ENCODE measurements at places on chromosomes 3 and 15.
A peak's percentile ranks its signal among the peaks of the same experiment; 100 is the strongest.

- no peak for DNase-seq
These were observed 34.8 kb downstream of the KLF15 start for GRCh38 chr3:126322181-126322967.

DNA sequence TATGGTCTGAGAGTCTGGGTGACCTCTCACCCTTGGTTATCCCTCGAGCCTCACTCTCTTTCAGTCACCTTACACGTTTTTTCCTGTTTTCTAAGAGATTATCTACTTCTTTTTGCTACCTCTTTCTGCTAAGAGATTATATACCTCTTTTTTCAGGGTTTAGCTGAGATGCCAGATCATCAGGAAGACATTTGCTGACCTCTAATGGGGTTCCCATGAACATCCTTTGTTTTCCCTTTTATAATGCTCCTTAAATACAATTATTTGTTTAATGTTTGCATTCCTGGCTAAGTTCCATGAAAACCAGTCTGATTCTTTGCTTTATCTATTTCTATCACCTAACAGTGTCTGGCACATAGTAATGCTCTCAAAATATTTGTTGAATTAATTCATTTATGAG lies 39.6 kb downstream of the LEKR1 start:
- DNase-seq = no peak

DNA sequence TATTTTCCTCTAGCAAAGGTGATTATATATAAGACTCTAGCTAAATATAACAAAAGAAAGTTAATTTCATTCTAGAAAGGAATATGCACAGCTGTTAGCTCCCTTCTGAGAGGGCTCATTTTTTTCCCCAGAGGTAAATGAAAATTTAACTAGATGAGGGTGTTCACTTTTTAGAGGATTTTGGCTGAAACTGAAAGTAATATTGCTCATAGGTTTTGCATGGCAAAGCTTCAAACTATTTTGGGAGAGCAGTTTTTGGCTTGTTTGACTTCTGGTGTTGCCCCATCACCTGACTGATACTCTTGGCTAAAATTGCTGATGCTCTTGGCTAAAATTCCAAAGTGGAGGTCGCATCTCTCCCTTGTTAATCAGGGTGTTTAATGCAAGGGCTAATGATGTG lies 311.9 kb downstream of the EDEM1 start:
- no peak for DNase-seq

- DNase-seq = no peak
These were observed 3.9 kb downstream of the XXYLT1 start for GRCh38 chr3:195267096-195267495.

DNA sequence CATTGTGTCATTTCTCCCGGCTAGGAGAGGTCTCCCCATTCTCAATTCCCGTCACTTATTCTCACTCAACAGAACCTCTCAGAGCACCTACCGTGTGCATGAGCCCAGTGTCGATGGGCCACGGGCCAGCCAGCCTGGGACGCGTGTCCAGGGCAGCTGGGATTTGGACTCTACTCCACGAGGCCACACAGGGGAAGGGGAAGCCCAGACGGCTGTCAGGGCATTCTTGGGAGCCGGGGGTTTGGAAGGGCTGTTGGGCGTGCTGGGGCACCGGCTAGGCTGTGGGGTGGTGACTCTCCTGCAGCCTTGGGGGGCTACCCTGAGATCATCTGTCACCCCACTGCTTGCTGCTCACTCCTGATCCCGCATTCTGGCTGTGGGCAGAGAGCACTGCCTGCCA lies 41.7 kb upstream of the PCSK6 start:
- no peak for DNase-seq

GRCh38 chr3:190446573-190447279 lies 3.0 kb downstream of the TMEM207 start:
- no peak for DNase-seq

GRCh38 chr15:50676799-50677483 lies 9.7 kb downstream of the TRPM7 start:
- DNase-seq = no peak

GRCh38 chr15:99390667-99391066 lies 139.4 kb downstream of the LRRC28 start:
- no peak for DNase-seq

- DNase-seq = no peak
These were observed 148.6 kb upstream of the STT3B start for GRCh38 chr3:31384117-31384516.

- DNase-seq = peak; percentile 13
These were observed 87.3 kb upstream of the C15orf61 start for GRCh38 chr15:67433495-67434099.

DNA sequence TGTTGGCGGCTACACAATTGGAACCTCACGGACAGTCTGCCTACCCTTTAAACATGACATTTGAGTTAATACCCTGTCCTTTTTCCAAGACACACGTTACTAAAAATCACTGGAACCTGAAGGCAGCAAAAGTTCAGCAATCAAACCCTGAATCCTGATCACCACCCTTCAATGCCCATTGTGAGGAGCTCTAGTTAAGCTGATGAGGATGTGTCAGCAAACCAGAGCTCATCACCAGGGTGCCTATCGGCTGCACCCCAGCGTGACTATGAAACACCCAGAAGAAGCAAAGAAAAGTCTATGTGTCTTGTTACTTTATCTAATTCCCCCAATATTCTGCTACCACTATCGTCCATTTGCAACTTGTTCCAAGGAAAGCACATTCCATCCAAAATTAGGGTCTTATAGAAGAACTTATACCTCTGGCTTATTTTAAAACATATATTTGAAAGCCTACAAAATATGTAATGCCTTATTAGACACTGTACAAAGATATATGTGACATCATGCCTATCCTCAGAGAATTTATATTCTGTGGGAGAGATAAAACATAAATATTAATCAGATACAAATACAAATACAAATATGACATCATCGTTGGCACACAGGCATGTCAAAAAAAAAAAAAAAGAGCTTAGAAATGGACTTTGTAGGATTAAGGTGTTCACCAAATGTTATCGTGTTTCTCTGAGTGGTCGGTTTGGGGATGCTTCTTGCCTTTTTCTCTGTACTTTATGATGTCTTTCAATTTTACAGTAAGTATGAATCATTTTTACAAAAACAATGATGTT lies 219.7 kb upstream of the SETMAR start:
- no peak for DNase-seq

DNA sequence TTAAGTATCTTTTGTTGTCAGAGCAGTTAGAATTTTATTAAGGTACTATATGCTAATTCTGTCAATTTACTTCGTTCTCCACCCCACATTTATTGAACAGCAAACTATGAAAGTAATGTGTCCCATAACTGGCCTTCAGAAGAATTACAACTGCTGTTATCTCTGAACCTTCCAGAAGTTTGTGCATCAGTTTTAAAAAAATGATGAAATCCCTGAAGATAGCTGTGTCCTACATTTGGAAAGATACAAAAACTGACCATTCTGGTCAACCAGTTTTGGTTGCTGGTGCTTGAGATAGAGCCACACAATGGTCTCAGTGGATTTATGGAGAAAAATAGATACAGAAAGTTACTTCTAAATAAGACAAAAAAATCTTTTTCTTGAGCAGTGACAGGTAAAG lies 5.9 kb downstream of the UBE2Q2 start:
- DNase-seq = no peak

Data from stimulated activated CD8-positive, alpha-beta memory T cell treated with anti-CD3 and anti-CD28 coated beads, Interleukin-2, amount 100 ng/mL, for 48 hours (primary cell).